Hair follicular keratinocyte (primary cell): ENCODE measurements at places on chromosomes 2 and 18. TPM values are rescaled to one million over a fixed set of nuclear protein-coding genes. Genes with fewer than 3 reads are reported as not detected.

The GPR39 gene
- total RNA-seq = 5.5 and 7.3 TPM in 2 replicates

The MDH1B gene
- total RNA-seq = 0.16 TPM in 1 of 2 replicates, not detected in the other

The SLC39A6 gene
- 101 and 116 TPM in 2 replicates for total RNA-seq

The B4GALT6 gene
- 5.2 and 7.7 TPM in 2 replicates for total RNA-seq

The FSHR gene
- total RNA-seq = not detected in 2 replicates

The ABCB11 gene
- not detected in 2 replicates for total RNA-seq

The FAM237A gene
- not detected in 2 replicates for total RNA-seq
